LHCN-M2 (cell line): ENCODE measurements at places on chromosomes 12 and 14. TPM values are rescaled to one million over a fixed set of nuclear protein-coding genes. Genes with fewer than 3 reads are reported as not detected.

Gene GLS2
- not detected in 2 replicates for total RNA-seq

Gene RHOJ
- not detected in 2 replicates for total RNA-seq

Gene OR4Q3
- total RNA-seq: not detected in 2 replicates

DNA sequence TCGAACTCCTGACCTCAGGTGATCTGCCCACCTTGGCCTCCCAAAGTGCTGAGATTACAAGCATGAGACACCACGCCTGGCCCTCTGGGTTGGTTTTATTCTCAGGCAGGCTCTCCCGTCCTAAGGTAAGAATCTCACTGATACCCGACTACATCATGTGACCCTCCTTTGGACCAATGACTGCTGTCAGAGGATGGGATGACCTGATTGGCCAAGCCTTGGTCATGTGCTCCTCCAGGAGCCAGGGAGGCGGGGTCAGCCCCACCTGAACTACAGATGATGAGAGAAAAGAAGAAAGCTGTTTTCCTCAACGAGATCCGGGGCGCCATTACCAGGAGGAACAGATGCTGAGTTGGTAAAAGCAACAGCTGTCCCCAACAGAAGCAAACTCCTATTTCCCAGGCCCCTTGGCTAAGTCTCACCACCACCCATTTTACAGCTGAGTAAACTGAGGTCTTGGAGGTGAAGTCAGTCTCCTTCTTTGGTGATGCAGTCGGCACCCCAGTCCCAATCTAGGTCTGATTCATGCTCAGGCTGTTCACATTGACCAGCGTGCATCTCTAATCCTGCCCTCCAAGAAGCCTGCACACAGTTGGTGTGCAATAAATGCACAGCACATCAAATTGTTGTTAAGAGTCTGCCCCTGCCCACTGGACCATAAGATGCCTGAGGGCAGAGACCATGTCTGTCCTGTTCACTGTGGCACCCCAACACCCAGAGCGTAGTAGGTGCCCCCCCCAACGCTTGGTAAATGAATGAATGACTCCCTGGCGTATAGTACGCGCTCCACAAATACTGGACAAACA, 118.8 kb downstream of the SCARB1 start:
- DNase-seq: peak; percentile 40

Gene ATL1
- total RNA-seq: 12.7 and 14.9 TPM in 2 replicates

Gene PLEKHH1
- 0.06 TPM in 1 of 2 replicates, not detected in the other for total RNA-seq

GRCh38 chr12:54032086-54032619, 697 bp upstream of the HOXC5 start:
- DNase-seq: no peak

DNA sequence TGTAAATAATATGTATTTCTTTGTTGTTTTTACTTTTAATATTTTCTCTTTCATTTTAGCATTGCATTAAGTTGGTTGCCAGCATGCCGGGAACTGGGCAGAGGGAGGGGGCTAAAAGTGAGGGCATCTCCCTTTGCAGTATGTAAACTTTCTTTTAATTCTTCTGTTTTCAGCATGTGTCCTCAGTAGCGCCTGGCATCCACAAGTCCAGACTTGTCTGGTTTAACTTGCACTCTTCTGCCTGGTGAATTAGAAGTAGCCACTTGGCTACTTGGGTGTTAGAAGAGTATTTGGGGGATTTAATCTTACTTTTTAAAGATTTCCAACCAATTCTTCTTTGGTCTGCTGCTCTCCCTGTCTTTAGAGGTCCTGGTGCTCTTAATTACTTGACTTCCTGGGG, 117.2 kb upstream of the SCAF11 start:
- no peak for DNase-seq

- DNase-seq: no peak
Observed at GRCh38 chr12:83841620-83842019, 1071.0 kb downstream of the SLC6A15 start.

DNA sequence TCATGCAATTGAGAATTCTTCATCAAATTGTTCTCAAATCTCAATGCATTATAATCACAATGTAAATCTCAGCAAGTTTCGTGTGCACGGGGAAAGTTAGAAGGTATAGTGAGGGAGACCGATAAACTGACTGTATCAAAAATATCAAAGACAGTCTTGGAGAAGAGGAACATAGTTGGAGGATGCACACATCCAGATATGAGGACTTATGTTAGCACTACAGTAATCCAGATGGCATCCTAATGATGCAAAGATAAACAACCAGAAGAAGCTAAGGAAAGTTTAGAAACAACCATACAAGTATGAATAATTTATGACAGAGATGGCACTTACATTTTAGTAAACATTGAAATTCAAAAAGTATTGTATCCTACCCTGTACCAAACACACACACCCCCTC, 760.1 kb downstream of the RPS29 start:
- DNase-seq: no peak

GRCh38 chr12:23855813-23856212, 93.7 kb downstream of the SOX5 start:
- no peak for DNase-seq

DNA sequence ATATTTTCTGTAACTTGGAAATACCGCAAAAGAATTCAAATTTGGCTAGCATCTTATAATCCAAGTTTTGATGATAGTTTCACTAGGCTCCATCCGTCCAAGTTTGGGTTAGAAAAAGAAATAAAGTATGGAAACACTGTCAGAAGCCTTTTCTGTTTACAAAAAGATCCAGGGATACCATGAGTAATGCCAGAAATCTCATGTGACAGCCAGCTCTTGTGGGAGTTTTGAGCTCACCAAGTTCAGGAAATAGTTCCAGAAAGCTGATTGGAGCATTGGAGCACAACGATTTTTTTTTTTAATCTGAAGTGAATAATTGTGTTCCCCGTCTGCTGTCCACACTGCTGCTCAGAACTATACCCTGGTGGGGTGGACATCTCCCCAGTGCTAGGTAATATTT, 229.7 kb upstream of the NPAS3 start:
- DNase-seq: peak; percentile 87

DNA sequence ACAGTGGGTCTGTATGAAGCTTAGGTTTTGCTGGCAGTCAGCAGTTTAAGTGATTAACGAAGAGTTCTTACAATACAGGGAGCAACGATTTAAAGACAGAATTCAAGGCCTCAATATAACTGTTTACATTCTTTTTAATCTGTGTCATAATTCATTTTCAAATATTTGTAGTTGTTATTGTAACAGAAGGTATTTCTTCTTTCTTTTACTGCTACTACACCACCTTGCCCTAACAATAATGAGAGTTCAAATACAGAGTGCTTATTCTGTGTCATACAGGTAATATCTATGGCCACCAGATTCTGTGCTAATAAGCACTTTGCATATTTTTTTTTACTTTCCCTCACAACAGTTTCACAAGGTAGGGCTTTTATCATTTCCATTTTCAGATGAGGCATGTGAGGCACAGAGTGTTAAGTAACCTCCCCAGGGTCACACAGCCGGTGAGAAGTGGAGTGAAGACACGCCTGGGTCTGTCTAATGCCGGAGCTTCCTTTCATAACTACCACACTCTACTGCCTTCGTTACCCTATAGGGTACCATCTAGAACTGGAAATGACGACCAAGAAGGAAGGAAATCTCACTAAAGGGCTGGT, 81.9 kb downstream of the PELI2 start:
- no peak for DNase-seq

GRCh38 chr14:101035466-101036225, 132.1 kb upstream of the RTL1 start:
- no peak for DNase-seq

- no peak for DNase-seq
Observed at GRCh38 chr12:69885658-69886057, 60.6 kb downstream of the MYRFL start.

Gene GPR137C
- 1.7 and 2.3 TPM in 2 replicates for total RNA-seq

GRCh38 chr12:75116646-75117198, 92.9 kb downstream of the KCNC2 start:
- DNase-seq: no peak

- no peak for DNase-seq
Observed at GRCh38 chr14:94317259-94317658, 5.9 kb downstream of the SERPINA6 start.

GRCh38 chr12:108468196-108468968, 46.7 kb upstream of the FICD start:
- DNase-seq: peak; percentile 49

DNA sequence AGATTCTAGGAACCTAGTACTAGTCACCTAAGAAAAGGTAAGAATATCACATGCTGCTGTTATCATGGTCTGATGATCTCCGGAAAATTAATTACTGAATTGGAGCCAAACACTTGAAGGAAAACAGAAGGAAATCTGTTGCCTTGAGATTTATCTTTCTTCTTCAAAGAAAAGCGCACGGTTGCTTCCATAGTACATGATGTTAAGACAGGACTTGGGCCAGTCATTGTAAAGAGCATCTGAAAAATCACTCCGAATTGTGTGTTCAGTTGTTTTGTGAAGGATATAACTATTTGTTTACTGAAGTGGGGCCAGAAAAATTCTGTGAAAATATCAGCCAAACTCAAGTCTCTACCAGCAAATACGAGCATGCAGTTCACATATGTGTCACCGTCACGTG, 134.9 kb upstream of the FOXN3 start:
- DNase-seq: no peak

Gene SH2B3
- total RNA-seq: 120 and 124 TPM in 2 replicates

Gene KERA
- total RNA-seq: not detected in 2 replicates

- no peak for DNase-seq
Observed at GRCh38 chr12:2383325-2384028, 330.7 kb downstream of the CACNA1C start.

DNA sequence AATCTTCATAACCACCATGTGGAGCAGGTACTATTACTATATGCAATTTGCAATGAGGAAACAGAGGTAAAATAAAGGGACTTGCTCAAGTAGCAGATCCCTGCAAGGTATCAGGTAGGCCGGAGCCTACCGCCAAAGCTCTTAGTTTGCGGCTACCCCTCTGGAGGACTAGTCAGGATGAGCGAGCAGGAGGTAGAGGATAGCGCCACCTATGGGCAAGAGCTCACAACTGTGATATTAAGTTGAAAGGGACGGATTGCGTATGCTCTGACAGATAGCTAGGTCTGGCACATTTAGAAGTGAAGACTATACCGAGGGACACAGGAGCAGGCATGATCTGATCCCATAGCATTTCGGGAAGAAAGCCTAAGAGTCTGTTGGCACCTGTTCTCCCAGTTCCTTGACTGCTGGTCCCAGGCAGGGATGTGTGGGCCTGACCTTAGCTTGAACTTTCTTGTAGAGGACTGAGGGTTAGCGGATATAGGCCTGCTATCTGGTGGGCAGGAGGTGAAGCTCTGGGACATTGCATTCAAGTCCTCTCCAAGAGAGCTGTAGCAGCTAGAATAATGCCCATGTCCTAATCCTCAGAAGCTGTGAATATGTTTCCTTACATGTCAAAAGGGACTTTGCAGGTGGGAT, 48.0 kb downstream of the SLC17A8 start:
- peak; percentile 37 for DNase-seq

- DNase-seq: no peak
Observed at GRCh38 chr12:69497308-69498026, 27.3 kb downstream of the FRS2 start.

Gene IL22
- total RNA-seq: not detected in 2 replicates

DNA sequence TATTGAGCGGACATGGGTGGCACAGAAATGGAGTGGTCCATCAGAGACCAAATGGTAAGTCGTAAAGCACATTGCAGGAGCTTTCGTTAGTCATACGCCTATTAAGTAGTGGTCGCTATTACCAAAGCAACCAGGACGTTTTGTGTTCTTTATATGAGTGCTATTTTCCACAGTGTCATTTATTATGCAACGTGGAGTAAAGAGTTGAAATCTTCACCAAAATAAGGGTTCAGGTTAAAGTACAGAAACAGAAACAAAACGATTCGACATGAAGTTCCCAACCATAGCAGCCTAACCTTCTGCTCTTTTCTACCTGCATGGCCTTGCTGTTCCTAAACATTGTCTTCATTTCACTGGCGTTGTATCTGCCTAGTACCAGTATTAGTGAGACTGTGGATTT, 20.1 kb upstream of the FGD4 start:
- DNase-seq: no peak

- DNase-seq: no peak
Observed at GRCh38 chr12:114592946-114593345, 91.0 kb downstream of the TBX3 start.

DNA sequence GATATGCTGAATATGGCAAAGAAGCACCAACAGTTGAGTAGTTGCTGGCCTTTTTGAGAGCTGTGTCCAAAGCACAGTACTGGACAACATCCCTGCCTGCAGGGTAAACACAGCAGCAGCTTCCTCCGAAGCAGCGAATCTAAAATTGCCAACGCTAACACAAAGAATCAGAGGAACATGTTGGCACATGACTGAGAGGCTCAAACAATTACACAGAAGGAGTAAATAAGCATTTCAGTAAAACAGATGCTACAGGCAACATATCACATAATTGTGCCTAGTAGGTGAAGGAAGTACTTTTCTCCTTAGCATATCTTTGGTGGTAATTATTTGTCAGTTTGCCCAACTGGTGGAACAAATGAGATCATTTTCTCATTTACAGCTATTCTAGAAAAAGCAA, 52.1 kb downstream of the KICS2 start:
- DNase-seq: no peak

GRCh38 chr12:1552911-1553491, 41.4 kb downstream of the FBXL14 start:
- peak; percentile 44 for DNase-seq

DNA sequence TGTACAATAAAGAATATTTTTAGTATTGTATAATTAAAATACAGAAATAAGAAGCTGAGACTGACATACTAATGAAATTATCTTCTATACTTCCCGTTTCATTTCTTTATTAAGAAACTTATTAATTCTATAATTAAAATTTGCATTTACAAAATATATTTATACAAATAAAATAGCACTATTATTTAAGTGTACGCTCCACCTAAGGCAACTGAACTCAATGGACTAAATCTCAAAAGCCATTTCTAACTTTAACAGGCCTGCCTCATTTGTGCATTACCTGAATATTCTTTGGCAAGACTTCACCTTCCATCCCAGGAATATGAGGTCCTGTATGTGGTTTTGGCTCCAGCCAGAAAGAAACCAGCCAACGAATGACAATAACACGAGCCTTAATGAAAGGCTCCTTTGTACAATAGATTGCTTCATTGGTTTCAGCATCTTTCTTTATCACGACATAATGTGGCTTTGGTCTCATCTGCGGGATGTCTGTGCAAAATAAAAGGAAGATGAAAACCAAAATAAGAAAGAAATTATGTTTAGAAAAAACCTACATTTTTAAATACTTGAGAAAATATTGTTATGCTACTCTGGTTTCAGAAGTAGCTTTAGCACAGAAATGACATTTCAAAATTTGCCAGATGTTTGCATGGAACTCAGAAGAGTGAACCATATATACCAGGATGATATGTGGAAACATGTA, 58.7 kb downstream of the RALGAPA1 start:
- DNase-seq: no peak

DNA sequence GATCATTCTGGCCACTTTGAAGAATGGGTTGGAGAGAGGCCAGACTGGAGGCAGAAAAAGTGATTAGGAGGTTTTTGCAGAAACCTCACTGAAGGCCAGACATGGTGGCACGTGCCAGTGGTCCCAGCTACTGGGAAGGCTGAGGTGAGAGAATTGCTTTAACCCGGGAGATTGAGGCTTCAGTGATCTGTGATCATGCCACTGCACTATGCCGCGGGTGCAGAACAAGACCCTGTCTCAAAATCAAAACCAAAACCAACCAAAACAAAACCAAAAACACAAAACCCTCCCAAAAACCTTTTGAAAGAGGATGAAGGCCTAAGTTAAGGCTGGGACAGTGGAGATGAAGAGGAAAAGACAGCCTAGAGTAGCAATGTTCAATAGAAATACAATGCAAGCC, 15.2 kb upstream of the CFAP54 start:
- no peak for DNase-seq

Gene ABCC9
- 0.23 and 0.26 TPM in 2 replicates for total RNA-seq

GRCh38 chr14:101476258-101476915, 84.9 kb upstream of the DIO3 start:
- DNase-seq: no peak

Gene TSPAN19
- total RNA-seq: 0.06 TPM in 2 replicates
